ENCODE measurements at places on chromosomes 4 and X.

- DNase-seq: no peak
These were observed 1048.2 kb downstream of the TECRL start for GRCh38 chr4:63361066-63361465.

DNA sequence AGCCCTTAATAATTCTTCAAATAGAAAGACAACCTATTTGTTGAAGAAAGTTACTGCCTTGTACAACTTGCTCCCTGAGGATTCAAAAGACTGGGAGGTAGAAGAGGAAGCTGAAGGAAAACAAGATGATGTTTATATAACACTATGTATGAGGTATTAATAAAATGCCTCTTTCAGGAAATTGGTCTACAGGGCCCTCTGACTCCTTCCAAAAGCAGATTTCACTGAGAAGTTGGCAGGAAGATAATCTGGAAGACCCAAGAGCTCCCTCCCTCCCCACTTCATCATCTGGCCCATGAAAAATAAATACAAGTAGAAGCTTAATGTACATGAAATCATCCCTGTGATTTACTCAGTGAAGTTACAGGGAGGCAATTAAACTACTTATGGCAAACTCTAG lies 107.5 kb upstream of the MAGEC2 start:
- DNase-seq: no peak

DNA sequence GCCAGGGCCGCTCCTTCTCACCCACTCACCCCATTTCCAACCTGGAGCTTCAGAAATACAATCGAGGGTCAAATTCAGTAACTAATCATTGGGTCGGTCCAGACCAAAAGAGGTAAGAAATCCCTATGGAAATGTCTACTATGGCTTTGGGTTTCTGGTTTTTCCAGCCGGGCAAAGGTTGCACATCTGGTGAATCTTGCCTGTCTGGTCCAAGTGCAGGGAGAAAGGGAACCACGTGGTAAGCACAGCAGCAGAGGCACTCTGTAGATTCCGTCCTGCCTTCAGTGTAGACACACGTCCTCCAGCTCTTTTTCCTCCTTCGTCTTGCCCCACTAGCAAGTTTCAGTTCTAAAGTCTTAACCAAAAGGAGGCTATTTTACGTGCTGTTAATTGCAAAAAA lies 218.0 kb upstream of the JADE1 start:
- DNase-seq: no peak

DNA sequence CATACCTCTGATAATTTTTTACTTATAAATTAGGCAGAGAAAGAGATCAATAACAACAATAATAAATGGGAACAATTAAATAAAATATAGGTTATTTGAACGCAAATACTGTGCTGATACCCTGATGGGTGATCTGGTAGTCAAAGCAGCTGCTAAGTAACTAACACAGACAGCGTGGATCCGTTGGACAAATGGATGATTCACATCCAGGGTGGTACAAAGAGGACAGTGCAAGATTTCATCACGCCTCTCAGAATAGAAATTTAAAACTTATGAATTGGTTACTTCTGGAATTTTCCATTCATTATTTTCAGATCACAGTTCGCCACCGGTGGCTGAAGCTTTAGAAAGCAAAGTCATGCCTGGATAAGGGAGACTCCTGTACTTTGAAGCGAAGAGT lies 1066.0 kb upstream of the ADGRL3 start:
- DNase-seq: no peak

- no peak for DNase-seq
These were observed 180.5 kb downstream of the PPP1R2C start for GRCh38 chrX:42597481-42597880.

DNA sequence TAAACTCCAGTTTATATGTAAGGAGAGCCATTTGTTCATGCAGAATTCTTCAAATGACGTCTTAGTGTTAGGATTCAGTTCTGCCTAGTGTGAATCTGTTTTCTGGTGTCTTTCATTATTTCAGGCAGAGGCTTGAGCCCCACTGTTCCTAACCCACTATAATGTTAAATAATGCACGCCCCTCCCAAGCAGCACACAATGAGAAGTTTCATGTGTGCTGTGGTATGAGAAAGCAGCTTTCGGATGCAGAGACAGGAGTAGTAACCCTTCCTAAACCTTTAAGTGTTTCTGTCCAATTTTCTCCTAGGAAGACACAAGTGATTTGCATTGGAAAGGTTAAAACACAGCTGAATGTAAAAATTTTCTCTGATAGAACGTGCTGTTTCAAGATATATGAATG lies 54.5 kb downstream of the TRIM2 start:
- DNase-seq: no peak

DNA sequence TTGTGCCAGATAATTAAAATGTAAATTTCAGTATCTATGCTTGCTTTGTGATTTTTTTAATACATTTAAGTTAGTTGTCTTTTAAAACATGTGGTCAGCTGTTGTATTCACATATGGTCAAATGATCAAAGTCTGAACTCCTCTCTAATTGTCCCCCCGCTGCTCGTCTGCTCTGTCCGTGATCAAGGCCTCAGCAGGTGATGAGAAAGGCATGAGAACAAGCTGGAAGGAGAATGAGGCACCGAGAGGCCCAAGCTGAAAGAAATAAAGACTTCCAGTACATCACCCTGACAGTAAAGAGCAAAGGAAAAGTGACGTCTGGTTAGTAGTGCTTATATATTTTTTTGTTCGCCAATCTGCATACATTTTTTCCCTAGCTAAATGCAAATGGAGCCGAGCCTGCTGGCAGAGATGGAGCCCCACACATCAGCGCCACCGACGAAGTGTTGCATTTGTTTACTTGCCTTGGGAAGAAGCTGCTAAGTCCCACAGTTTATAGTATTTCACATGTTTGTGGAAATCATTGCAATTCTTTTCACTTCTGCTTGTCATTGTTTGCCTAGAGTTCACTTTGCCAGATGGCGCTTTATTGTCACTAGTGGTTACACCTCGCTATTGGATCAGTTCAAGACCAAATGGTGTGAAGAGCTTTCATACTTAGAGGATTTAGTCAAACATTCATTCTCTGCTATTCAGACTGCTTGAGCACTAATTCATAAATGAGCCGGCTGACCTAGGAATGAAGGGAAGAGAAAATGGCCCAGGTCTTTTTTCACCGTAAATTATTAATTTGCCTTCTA lies 181.5 kb downstream of the ZIC3 start:
- no peak for DNase-seq

DNA sequence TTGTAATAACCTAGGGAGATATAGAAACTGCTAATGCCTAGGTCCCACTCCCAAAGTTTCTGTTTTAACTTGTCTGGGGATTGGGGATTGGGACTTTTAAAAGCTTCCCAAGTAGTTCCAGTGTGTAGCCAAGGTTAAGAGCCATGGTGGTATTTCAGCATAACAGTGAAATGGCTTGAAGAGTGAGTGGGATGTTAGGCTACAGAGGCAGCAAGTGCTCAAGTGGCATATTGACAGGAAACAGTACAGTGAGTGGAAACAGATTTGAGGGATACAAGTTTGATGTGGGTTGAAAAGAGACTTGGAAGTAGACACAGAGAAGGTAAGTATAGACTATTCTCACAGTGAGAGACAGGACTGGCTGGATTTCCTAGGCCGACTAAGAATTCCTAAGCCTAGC lies 217.6 kb upstream of the CNKSR2 start:
- no peak for DNase-seq

- no peak for DNase-seq
These were observed 1537.0 kb downstream of the C4orf33 start for GRCh38 chr4:130632731-130633604.

DNA sequence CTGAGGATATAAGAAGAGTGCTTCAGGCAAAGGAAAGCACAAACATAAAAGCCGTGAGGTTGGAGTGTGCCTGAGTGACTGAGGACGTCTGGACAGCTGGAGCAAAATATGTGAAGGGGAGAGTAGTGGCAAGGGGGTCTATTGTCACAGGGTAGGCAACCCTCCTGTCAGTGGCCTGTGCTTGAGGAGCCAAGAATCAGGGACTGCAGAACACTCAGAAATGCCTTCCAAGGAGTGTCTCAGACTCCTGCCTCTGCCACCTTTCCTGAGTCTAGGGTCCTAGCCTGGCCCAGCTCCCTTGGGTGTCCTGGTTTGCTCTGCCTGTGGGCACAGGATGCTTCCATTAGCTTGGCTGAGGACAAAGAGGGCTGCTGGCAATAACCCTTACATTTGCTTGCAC lies 152.5 kb upstream of the PJA1 start:
- no peak for DNase-seq

Data from T follicular helper cell (primary cell).